ENCODE measurements at places on chromosomes 12 and 14.

GRCh38 chr14:93055651-93056115 lies 60.0 kb downstream of the ITPK1 start:
- no peak for DNase-seq

GRCh38 chr14:77314539-77315457 lies 5.9 kb downstream of the POMT2 start:
- no peak for DNase-seq

- DNase-seq: peak; percentile 66
Measured at GRCh38 chr12:45205165-45205825, 10.6 kb upstream of the ANO6 start.

- peak; percentile 93 for DNase-seq
Measured at GRCh38 chr12:22042976-22043669, 2.9 kb upstream of the CMAS start.

GRCh38 chr14:49946320-49947141 lies 53.6 kb downstream of the ARF6 start:
- DNase-seq: no peak

GRCh38 chr14:52987514-52987913 lies 36.7 kb upstream of the FERMT2 start:
- DNase-seq: no peak

- no peak for DNase-seq
Measured at GRCh38 chr12:45286621-45287020, 70.7 kb downstream of the ANO6 start.
